NCI-H1694 treated with DMSO at 0.1 percent for 48 hours (cell line): ENCODE measurements at places on chromosomes 1 and 21.

DNA sequence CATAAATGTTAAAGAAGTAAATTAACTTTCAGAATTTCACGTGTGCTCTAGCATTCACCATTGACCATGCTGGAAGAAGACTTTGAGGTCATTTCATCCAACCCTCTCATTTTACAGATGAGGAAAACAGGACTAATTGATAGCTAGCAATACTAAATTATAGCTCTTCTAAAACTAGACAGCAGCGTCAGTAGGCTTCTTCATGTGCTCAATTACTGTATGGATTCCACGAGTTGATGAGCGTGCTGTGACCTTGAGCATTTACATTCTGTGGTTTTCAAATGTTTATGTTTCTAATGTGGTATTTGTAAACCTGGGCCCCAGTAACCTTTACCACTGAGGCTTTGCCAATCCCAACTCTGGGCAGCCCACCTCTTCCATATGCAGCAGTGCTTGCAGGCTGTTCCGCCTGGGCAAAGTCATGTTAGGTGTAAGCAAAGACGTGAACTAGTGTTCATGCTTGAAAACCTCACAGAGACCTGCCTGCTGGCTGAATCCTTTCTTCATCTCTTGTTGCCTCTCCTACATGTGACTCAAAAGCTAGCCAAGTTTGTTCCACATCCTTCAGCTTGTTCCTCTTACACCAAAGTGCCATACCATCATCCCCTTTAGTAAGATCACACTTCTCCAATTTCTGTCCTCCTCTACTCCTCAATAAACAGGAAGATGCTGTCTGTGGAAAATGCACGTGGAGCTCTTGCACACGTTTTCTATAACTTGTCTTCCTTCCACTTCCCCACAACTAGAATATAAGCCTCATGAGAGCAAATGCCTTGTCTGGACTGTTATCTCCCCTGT is 17.2 kb downstream of the KCNJ15 start:
- DNase-seq, result no peak

DNA sequence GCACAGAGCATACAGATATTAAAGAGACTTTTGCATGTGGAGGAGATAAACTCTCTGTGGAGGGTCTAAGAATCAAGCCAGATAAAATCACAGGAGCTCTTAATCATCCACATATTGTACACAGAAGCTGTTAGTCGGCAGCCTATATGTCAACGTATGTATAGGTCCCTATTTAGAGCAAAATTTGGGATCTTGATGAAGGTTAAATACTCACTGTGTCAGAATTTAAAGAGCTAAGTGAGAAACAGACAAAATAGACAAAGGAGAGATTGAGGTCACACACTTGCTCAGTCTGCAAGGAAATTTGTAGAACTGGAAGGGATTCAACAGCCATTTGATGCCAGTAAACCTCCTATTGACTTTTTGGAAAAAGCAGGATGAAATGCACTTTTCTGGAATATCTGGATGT is 4.1 kb upstream of the IRF2BP2 start:
- DNase-seq, result peak; percentile 37

- DNase-seq, result no peak
These were observed 117.0 kb upstream of the PLD5 start for GRCh38 chr1:242641461-242641860.

DNA sequence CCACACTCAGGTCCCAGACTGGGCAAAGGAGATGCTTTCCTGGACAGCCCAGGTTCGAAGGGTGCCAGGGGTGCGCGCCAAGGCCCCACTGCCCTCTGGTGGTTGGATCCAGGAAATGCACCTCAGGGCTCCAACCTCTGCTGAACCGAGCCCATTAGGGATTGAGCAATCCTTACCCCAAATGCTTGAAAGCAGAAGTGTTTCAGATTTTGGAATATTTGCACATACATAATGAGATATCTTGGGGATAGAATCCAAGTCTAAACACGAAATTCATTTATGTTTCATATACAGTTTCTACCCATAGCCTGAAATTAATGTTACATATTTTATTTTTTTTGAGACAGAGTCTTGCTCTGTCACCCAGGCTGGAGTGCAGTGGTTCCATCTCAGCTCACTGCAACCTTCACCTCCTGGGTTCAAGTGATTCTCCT is 57.4 kb downstream of the SLC9A1 start:
- peak; percentile 48 for DNase-seq

- no peak for DNase-seq
These were observed 91.0 kb upstream of the SPATA6 start for GRCh38 chr1:48563021-48563420.

DNA sequence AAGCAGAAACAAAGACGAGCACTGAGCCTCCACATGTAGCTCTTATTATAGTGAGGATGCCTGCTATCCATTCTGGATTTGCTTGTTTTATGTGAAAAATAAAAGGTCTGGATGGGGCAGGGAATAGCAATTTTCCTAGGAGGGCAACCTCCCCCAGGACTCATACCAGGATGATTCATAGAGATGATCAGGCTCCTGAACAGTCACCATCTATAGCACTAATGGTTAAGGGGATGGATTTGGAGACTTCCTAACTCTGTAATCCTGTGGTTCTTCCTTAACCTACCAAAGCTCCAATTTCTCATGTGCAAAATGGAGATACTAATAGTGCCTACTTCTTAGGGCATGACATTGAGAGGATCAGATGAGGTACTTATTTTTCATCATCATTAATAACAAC is 34.5 kb upstream of the CD58 start:
- no peak for DNase-seq

DNA sequence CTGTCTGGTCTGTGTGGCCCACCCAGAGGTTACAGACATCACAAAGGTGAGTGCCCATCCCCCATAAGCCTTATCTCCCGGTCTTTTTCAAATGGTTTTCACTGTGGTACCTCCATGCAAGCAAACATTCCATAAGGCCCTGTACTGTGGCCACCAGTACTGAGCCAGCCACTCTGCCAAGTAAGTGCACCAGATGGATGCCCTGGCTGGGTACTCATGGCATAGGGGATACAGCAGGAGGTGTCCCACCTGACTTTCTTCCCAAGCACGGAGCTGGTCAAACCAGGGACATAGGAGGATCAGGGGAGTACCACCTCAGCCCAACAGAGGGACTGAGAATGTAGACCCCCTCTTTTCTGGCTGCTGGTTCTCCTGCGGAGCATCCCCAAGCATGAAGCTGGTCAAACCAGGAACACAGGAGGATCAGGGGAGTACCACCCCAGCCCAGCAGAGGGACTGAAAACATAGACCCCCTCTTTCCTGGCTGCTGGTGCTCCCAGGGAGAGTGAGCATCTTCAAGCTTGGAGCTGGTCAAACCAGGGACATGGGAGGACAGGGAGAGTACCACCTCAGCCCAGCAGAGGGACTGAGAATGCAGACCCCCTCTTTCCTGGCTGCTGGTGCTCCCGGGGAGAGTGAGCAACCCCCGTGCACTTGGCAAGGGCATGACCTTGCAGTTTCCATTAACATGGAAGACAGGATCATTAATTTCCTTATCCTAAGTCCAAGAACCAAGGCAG is 81.8 kb upstream of the KLHDC7A start:
- DNase-seq, result no peak

GRCh38 chr1:47584249-47584648 is 146.4 kb downstream of the FOXD2 start:
- DNase-seq, result no peak

GRCh38 chr1:104468282-104468681 is 718.6 kb downstream of the AMY1C start:
- DNase-seq, result no peak

DNA sequence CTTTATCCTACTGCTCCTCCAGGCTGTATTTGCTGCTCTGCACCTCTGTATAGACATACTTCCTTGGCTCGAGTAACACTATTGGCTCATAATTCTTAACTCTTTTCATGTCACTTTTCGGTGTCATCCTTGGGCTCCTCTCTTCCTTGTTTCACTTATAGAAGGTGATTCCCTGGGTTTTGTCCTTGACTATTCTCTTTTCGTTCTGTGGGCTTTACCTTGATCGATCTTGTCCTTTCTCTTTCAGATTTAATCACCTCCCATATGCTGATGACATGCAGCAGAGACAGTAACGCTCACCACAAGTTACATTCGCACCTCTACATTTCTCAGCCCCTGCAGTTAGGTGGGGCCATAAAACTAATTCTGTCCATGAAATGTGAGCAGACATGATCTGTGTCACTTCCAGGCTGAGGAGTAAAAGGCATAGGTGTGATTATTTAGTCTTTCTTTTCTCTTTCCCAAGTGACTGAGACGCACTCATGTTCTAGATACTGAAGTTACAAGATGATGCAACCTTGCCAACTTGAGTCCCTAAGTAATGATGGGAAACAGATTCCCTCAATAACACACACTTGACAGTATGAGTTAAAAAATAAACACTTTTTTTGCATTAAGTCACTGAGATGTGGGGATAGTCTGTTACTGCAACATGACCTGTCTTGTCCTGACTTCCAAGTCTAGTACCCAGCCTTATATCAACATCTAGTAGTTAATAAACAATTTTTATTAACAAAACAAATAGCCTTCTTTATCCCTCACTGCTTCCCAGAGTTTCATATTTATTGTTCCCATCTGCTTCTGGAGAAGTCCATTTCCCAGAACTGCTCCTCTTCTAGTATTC is 49.9 kb upstream of the HAO2 start:
- no peak for DNase-seq
